ENCODE measurements at places on chromosomes 1 and 21. TPM values are rescaled to one million over a fixed set of nuclear protein-coding genes. Genes with fewer than 3 reads are reported as not detected.

The LRRC71 gene
- 0.35 TPM for total RNA-seq

DNA sequence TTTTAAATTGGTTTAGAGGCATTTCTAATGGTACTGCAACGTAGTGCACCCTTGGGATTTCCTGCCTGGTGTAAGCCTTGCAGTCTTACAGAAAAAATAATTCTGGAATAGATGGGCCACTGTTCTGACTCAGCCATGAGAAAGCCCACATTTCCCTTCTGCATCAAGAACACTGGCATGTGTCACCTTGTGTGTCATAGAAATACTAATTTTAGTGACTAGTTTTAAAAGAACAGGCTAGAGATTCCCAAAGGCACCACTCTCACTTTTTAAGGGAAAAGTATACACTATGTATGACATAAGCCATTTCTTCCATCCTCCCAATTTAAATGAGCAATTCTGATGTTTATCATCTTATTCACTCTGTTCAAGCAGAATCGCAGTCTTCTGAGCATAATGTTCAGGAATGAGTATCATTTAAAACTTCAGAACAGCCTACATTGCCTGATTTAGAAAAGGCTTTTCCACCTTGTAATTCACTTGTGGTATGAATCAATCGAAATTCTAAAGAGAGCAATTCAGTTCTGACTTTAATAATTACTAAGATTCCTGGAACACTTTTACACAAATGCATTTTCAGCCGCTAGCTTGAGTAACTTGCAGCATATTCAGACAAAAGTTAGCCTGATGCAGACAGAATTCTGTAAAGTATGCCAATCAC lies 18.8 kb downstream of the RGS13 start:
- no peak overlapping the region for H3K4me3 ChIP-seq
- H3K36me3 ChIP-seq = no peaks in the 10 kb centered on the region
- H3K4me1 ChIP-seq = no peaks in the 10 kb centered on the region
- no peak for DNase-seq
- no peaks in the 10 kb centered on the region for H3K27me3 ChIP-seq
- no peak overlapping the region for H3K27ac ChIP-seq

The LHX4 gene
- 0.70 TPM for total RNA-seq

The FCRL6 gene
- not detected for total RNA-seq

GRCh38 chr1:58887059-58887458 lies 103.2 kb upstream of the JUN start:
- H3K4me3 ChIP-seq = no peak overlapping the region
- H3K4me1 ChIP-seq = peaks cover 18% of the 10 kb centered on the region
- no peak overlapping the region for H3K27ac ChIP-seq
- DNase-seq = no peak

- no peak for DNase-seq
- no peak overlapping the region for H3K4me3 ChIP-seq
- H3K4me1 ChIP-seq = peaks cover 29% of the 10 kb centered on the region
- H3K27ac ChIP-seq = no peak overlapping the region
- H3K36me3 ChIP-seq = no peaks in the 10 kb centered on the region
- H3K27me3 ChIP-seq = no peaks in the 10 kb centered on the region
These were observed 72.8 kb upstream of the KCNJ15 start for GRCh38 chr21:38183961-38184360.

DNA sequence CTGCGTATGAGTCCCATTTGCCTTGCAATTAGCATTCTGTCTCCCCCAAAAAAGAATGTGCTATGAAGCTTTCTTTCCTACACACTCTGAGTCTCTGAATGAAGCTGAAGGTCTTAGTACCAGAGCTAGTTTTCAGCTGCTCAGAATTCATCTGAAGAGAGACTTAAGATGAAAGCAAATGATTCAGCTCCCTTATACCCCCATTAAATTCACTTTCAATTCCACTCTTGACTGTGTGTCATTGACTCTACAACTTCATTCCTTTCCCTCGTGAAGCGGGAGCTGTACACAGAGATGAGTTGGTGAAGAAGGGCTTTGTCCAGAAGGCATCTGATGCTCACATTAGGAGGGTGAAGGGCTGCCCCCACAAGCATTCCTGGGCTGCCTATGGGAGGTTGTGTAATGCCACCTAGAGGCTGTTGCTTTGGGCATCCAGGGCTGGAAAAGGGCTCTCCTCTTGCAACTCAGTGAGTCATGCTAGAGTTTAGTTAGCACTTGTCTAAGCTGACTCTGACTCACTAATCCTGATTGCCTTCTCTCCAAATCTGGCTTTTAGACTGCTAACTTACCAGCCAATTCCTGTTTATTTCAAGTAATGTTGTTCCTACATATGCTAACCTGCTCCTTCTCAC lies 1.8 kb downstream of the SPRR1B start:
- DNase-seq = no peak
- H3K4me1 ChIP-seq = no peaks in the 10 kb centered on the region
- no peak overlapping the region for H3K4me3 ChIP-seq
- H3K27ac ChIP-seq = no peak overlapping the region
- no peaks in the 10 kb centered on the region for H3K27me3 ChIP-seq
- no peaks in the 10 kb centered on the region for H3K36me3 ChIP-seq

The ALG14 gene
- total RNA-seq = 6.0 TPM

The LCE4A gene
- not detected for total RNA-seq

The MXRA8 gene
- total RNA-seq = 440 TPM

- DNase-seq = no peak
- H3K27me3 ChIP-seq = no peaks in the 10 kb centered on the region
- H3K4me1 ChIP-seq = peaks cover 48% of the 10 kb centered on the region
- H3K4me3 ChIP-seq = no peak overlapping the region
- peak overlapping the region; percentile 34 for H3K27ac ChIP-seq
These were observed 7.8 kb downstream of the STK40 start for GRCh38 chr1:36377791-36378492.

DNA sequence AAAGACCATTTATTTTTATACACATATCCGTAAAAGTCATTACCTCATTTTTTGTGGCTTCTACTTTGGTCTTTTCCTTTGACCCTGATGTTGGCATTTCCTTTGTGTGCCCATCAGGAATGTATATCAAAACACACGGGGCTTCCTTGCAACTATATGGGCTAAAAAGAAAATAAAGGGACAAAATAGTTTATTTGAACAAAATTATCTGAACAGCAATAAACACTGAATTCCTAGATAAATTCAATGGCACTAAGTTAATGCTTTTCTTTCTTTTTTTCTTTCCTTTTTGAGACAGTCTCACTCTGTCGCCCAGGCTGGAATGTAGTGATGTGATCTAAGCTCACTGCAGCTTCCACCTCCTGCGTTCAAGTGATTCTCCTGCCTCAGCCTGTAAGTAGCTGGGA lies 45.2 kb downstream of the EPRS1 start:
- H3K27me3 ChIP-seq = no peaks in the 10 kb centered on the region
- DNase-seq = no peak
- peak overlapping the region; percentile 5 for H3K4me3 ChIP-seq
- peak overlapping the region; percentile 72 for H3K27ac ChIP-seq
- H3K36me3 ChIP-seq = peaks cover 39% of the 10 kb centered on the region
- peaks cover 12% of the 10 kb centered on the region for H3K4me1 ChIP-seq

DNA sequence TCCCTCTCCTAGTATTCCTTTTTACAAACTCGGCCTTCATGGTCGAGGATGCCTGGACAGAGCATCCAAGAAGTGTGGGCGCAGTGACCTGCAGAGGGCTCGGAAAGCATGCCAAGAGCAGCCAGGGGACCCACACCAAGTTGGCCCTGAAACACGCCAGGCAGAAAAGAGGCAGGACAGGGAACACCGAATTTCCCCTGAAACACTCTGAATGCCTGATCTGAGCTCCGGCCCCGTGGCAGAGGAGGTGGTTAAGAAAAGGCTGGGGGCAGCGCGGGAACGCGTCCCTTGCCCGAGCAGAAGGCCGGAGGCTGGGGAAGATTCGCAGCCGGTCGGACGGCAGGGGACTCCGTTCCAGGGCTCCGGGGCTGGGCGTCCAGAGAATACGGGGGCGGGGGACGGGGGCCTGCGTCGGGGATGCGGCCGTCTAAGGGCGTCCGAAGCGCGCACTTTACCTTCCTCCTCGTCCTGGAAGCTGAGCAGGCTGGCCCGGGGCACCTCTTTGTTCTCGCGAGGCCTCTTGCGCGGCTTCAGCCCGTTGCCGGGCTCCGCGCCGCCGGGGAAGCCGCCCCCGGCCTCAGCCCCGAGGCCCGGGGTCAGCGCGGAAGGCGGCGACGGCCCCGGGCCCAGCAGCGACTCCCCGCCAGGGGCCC lies 558 bp downstream of the PAXBP1 start:
- no peaks in the 10 kb centered on the region for H3K27me3 ChIP-seq
- peak overlapping the region; percentile 88 for H3K27ac ChIP-seq
- peak overlapping the region; percentile 99 for H3K4me3 ChIP-seq
- H3K4me1 ChIP-seq = peaks cover 35% of the 10 kb centered on the region
- DNase-seq = no peak

DNA sequence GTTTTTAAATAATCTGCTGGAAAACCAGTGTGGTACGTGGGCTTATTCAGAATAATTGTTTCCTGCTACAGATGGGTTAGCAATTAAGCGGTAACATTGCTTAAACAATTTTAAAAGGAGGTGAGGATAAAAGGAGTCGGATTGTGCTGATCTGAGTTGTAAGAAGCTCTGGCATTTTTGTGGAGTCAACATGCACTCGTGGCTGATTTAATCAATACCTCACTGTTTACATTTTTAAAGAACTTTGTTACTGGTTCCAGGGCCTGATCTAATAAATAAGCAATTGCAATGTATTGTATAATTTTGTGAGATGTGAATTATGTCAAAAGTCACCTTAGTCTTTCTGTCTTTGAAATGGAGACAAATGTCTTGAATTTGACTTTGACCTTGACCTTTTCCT lies 474.0 kb downstream of the SETD4 start:
- no peak for DNase-seq
- H3K4me1 ChIP-seq = no peaks in the 10 kb centered on the region
- H3K36me3 ChIP-seq = no peaks in the 10 kb centered on the region
- no peaks in the 10 kb centered on the region for H3K27me3 ChIP-seq

The CLCA1 gene
- not detected for total RNA-seq

- peak overlapping the region; percentile 46 for H3K27ac ChIP-seq
- no peak for DNase-seq
- no peaks in the 10 kb centered on the region for H3K27me3 ChIP-seq
- no peak overlapping the region for H3K4me3 ChIP-seq
- H3K36me3 ChIP-seq = peaks cover 7% of the 10 kb centered on the region
- peaks cover 73% of the 10 kb centered on the region for H3K4me1 ChIP-seq
These were observed 4.5 kb downstream of the TRAF5 start for GRCh38 chr1:211331011-211331709.

- no peaks in the 10 kb centered on the region for H3K27me3 ChIP-seq
- DNase-seq = peak; percentile 96
- peak overlapping the region; percentile 74 for H3K4me3 ChIP-seq
- peaks cover 62% of the 10 kb centered on the region for H3K4me1 ChIP-seq
These were observed 36.4 kb upstream of the HHAT start for GRCh38 chr1:210292231-210292871.

DNA sequence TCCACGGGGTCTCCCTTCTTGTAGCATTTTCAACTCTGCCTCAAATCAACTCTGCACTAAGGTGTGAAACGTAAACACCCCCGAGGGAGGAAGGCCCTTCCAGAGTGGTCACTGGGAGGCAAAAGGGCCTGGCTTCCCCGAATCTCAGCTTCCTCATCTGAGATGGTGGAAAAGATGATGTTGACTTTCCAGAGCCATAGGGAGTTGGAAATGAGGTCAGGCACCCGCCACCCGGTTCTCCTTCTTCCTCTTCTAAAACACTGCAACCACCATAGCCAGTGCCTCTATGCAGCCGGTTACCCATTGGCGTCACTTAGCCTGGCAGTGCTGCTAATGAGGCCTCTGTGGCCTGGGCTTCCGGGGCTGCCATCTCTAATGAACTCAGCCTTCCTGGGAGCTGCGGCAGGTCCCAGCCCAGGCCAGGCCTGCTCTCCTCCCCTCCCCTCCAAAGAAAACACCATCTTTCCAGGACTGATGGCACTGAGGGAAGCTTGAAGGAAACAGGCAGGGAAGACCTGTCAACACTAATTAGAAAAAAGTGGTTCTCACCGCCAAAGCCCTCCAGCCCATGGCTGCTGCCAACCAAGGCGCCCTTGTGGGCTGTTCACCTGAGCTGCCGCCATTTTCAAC lies 175.0 kb downstream of the KAZN start:
- no peaks in the 10 kb centered on the region for H3K4me1 ChIP-seq
- H3K36me3 ChIP-seq = no peaks in the 10 kb centered on the region
- no peak overlapping the region for H3K27ac ChIP-seq
- no peaks in the 10 kb centered on the region for H3K27me3 ChIP-seq
- DNase-seq = no peak

The RGS8 gene
- total RNA-seq = not detected

The LORICRIN gene
- not detected for total RNA-seq

DNA sequence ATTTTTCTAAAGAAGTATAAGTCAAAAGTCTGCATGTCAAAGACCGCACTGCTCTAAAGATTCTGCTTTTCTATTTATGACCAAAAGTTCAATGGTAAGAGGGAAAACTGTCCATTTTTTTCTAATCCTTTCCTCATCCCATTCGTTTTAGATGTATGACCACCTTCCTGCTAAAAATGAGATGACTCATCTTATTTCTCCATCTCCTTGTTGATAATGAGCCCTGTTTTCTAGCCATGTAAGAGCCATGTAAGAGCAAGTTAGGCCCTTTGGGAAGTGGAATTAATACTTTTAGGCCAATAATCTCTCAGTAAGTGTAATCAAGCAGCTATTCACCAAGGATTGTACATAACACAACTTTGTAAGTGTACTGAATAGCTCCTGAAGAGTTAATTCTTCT lies 475.6 kb upstream of the B3GALT2 start:
- no peaks in the 10 kb centered on the region for H3K27me3 ChIP-seq
- no peak for DNase-seq
- H3K27ac ChIP-seq = no peak overlapping the region
- no peaks in the 10 kb centered on the region for H3K4me1 ChIP-seq

DNA sequence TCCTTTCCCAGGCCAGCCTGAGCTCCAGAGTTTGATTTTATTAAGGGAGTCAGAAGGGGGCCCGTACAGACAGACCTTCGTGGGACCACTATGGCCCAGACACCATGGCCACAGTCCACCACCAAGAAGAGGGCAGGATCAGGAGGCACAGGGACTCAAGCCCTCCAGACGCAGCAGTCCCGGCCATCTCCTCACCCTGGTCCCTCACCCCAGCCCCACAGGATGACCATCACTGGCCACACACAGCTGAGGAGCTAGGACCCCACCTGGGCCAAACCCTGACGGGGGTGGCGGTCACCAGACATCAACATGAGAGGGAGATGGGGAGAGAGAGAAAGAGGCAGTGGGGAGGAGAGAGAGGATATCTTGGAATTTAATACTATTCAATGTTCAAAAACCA lies 29.2 kb upstream of the AGPAT3 start:
- H3K27ac ChIP-seq = no peak overlapping the region
- no peak overlapping the region for H3K4me3 ChIP-seq
- H3K36me3 ChIP-seq = no peaks in the 10 kb centered on the region
- no peaks in the 10 kb centered on the region for H3K4me1 ChIP-seq

DNA sequence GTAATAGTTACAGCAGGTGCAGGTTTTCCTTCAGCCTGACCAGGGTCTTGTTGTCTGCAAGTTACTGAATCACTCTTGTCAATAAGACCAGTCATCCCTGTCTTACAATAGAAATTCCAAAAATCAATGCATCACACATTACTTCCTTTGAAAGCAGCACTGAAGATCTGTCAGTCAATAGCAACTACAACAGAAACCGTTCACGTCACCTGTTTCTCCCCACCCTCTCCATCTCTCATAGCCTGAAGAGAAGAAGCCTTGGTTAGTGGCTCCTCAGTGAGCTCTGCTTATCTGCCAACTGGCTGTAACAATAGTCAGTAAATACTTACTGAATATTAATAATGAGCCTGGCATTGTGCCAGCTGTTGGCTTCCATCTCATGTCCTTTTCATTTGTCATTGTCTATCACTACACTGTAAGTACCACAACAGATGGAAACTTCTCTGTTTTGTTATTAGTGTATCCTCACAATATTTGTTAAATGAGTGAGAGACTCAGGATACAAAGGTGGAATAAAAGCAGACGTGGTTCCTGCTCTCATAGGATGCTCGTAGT lies 195.2 kb downstream of the S1PR1 start:
- no peaks in the 10 kb centered on the region for H3K4me1 ChIP-seq
- H3K36me3 ChIP-seq = no peaks in the 10 kb centered on the region
- no peak for DNase-seq
- no peak overlapping the region for H3K27ac ChIP-seq
- H3K4me3 ChIP-seq = no peak overlapping the region

The EXO5 gene
- 9.7 TPM for total RNA-seq

Data from osteocyte (in vitro differentiated cells).